ENCODE measurements at places on chromosomes 2 and 18. TPM values are rescaled to one million over a fixed set of nuclear protein-coding genes. Genes with fewer than 3 reads are reported as not detected.

MAP2 gene
- polyA plus RNA-seq: 3.5 TPM

EFHD1 gene
- polyA plus RNA-seq: 60.0 TPM

DNA sequence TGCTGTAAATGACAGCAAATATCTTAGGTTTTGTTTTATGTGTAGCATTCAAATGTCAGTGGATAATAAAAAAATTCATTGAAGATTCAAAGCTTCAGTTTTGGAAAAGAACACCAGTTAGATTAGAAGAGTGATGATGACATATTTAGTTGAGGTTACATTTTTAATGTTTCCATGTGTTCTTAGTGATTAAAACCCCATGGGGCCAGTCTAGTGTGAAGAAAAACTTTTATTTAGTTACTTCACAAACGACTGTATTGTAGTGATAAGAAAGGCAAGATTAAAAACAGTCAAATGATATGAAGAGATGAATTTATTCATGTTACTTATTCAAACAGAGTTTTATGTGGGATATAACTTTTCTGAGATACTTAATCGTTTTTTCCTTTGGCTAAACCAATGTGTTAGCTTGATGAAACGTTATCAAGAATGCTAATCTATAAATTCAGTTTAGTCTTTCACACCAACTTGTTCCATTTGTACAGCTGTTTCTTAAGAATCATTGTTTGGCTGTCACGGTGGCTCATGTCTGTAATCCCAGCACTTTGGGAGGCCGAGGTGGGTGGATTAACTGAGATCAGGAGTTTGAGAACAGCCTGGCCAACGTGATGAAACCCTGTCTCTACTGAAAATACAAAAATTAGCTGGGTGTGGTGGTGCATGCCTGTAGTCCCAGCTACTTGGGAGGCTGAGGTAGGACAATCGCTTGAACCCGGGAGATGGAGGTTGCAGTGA is 11.6 kb downstream of the BMPR2 start:
- DNase-seq: no peak

GRCh38 chr2:88099798-88100488 is 27.9 kb downstream of the FABP1 start:
- no peak for DNase-seq

RNASEH1 gene
- 19.3 TPM for polyA plus RNA-seq

DNA sequence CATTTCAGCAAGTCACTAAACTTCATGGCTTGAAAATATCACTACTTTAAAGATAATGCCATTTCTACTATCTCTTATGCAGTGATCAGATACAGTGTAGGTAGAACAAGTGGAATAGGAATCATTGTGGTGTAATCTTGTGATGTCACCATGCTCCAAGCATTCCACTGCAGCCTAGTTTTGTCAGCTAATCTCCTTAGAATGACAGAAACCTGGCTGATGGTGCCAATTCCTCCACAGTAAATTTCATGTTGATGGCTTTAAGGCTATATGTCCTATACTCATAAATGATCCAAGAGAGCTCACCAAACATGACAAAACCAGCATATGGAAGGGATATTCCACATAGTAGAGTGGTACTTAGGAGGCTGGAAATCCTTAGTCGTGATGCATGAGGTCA is 184.9 kb downstream of the PDE1A start:
- no peak for DNase-seq

GRCh38 chr2:201470821-201471731 is 19.5 kb downstream of the STRADB start:
- DNase-seq: no peak
